ENCODE measurements at places on chromosomes 7 and 10.

- DNase-seq, result no peak
Observed at GRCh38 chr7:83429493-83429892, 219.4 kb downstream of the SEMA3E start.

- no peak for DNase-seq
Observed at GRCh38 chr7:47571331-47572093, 10.4 kb downstream of the TNS3 start.

DNA sequence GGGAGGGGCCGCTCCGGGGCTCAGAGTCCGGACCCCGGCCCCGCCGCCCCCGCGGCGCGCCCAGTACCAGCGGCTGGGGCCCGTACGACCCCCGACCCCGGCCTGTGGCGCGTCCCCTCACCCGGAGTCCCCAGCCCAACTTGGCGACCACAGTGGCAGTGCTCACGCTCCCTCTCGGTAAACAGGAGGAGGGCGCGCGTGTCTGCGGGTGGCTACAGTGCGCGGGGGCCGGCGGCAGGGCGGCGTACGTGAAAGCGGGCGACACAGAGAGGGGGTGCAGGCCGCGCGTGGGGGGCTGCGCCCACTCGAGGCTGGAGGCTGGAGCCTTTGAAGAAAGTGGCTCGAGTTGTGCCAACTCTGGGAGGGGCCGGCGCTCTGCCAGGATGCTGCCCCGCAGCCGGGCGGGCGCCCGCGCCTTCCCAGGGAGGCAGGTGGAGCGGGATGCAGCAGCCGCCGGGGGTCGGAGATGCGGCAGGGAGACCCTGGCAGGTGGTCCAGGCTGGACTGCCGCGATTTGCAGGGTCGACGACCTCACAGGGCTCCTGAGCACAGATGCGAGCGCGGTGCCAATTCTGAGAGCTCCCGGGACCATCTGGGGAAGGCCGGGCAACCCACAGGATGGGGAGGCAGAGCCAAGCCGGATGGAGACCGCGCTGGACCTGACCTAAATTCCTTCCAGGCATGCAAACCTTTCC is 655 bp downstream of the PTPRE start:
- DNase-seq, result no peak

DNA sequence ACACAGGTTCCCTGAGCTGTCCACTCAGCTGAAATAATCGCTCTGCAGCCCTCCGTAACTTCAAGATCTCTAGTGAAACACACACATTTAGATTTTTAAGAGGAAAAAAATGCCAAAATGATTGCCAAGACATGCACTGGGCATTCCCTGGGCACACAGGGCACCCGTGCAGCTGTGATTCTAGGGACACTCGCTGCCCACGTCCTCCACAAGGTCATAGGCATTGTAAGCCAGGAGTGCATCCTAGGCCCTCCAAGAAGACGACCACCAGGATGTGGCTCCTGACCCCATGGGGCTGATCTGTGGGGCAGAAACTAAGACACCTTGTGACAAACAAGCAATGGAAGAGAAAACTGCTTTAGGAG is 563.3 kb downstream of the PTPRN2 start:
- DNase-seq, result no peak

DNA sequence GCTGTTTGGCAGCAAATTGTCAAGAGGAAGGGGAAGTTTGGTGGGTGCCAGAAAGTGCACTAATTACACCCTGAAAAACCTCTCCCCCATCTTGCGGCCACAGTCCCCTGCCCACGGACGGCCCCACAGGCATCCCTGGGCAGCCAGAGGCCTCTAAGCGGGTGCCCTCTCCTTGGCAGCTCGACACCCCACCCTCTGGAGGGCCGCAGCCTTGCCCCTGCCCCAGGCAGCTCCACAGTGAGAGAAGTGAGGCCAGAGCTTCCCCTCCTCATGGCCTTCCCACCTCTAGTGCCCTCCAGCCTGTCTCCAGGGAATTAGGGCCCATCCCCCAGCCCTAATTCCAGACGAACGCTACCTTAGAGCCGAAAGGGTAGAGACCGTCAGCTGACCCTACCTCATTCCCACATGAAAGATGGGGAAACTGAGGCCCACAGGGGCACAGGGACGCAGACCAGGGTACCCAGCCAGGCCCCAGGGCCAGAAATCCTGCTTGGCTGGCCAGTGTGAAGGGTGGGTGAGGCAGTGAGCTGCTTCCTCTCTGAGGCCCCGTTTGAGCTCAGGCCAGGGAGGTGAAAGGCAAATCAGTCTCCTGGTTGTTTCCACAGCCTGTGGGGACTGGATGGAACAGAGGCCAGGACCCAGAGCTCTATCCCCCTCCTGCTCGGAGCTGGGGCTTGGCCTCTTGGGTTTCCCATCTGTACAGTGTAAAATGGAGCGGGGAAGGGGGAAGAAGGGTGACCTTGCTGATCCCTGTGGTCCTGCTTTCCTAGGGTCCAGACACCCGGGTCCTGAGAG is 10.0 kb downstream of the ZCCHC24 start:
- no peak for DNase-seq
